Anterior cingulate cortex (tissue), 58 donors: ENCODE measurements at places on chromosomes 5 and 9.

DNA sequence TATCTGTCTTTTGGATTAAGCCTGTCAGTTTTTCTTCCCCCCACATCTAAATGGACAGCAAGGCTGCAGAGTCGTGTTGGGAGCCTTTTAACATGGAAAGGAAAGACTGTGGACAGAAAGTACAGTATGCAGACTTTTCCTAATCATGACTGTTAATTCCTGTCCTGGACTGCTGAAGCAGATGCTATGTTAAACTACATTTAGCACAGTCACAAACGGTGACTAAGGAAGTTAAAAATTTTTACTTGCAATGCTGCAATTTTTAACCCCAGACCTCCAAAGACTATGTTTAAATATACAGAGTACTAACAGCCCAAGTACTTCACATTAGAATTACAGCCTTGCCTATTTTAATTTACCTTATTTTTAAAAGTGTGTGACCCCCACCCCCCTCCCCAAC, 51.8 kb downstream of the ELAVL2 start:
- no peak for DNase-seq

DNA sequence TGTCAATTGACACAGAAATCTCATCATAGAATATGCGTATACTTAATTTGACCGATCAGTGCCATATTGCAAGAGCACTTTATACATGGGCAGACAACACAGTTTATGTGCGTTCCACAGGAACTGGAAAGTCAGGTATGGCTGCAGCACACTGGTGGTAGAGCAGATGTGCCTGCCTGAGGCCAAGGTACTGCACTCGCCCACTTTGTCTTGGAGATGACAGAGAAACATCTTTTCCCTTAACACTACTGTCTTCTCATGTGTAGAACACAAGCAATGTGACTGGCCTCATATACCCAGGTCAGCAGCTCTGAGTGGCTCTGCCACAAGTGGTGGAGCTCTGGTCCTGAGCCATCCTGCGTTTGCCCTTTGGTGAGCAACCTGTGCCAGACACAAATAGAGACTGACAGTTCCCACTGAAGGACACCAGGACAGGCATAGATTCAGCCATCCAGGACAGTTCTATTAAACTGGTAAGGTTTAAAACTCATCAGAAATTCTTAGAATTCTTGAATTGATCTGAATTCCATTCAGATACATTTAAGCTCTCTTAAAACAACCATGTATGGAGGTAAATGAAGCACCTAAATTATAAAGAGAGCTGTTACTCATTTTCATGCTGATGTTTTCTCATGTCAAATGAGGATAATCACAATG, 21.0 kb upstream of the PPP2CA start:
- DNase-seq: no peak

GRCh38 chr9:81861644-81862043, 66.6 kb upstream of the SPATA31D4 start:
- DNase-seq: no peak

DNA sequence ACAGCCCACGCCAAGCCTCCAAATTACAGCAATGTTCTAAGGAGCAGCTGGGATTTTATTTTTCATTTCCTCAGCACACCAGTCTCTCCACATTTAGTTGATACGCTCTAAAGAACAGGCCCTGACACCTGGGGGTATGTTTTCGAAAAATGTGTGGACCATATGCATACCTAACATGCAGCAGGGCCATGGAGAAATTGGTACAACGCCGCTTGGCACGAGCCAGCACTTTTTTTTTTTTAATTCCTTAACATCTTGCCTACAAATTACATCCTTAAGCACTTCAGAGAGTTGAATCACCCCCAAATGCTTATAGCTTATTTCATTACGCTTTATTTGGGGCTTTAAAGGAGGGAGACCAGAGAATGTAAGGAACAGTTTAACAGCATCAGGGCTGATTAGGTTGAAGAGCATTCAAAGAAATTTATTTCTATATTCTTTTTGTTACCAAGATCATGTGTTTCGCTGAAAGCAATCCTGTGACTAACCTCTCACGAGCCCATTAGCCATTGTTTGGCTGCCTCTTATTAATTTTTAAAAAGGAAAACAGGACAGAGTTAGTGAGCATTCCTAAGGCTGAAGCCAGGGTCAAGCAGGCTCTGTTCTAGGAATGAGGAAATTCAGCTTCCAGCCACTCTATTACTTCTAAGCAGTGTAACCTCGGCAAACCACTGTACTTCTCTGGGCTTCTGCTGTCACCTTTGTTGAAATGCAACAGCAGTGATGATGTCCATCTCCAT, 173.8 kb downstream of the ACTL7B start:
- no peak for DNase-seq

- DNase-seq: no peak
Measured at GRCh38 chr5:135835766-135836165, 1.3 kb downstream of the SLC25A48 start.

DNA sequence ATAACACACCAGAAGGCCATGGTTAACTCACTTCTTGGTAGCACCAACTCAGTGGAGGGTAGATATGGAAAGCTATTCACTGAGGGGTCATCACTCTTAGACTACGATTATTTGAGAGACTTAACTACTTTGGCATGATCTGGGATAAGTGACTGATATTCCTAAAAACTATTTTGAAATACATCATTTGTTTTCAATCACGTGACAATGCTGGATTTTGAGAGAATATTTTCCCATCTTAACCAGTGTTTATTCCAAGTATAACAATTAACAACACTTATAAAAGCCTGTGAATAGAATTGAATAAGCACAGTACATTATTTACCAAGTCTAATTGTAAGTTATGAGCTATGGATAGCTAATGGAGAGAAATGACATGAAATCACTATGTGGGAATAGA, 22.4 kb upstream of the CYLC2 start:
- DNase-seq: no peak

- DNase-seq: no peak
Measured at GRCh38 chr5:23977997-23978396, 470.6 kb downstream of the PRDM9 start.

- no peak for DNase-seq
Measured at GRCh38 chr9:105841562-105841961, 147.2 kb downstream of the TMEM38B start.

- DNase-seq: no peak
Measured at GRCh38 chr5:116455061-116455460, 119.6 kb downstream of the SEMA6A start.

- DNase-seq: no peak
Measured at GRCh38 chr5:127997201-127997704, 86.3 kb upstream of the SLC12A2 start.

DNA sequence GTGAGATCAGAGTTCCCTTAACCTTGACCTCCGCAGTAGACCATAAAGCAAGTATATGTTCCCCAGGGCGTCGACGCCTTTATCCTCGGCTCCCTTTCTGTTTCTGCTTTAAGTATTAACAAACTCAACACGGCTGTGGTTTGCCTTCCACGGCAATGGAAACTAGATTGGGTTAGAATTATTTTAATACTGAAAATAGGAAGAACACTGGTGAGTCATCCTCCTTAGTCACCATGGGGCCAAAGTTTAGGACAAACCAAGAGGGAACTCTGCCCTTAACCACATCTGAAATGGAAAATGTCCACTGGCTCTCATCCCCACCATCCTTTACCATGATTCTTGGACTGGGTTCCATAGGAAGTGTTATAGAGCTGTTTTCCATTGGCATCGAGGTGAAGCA, 386.1 kb downstream of the ACTL7B start:
- DNase-seq: no peak

- DNase-seq: no peak
Measured at GRCh38 chr5:68194386-68194785, 21.2 kb upstream of the PIK3R1 start.

- DNase-seq: no peak
Measured at GRCh38 chr5:137580030-137580429, 80.9 kb upstream of the SPOCK1 start.

- DNase-seq: no peak
Measured at GRCh38 chr5:78570646-78571045, 77.9 kb downstream of the LHFPL2 start.

GRCh38 chr9:98790134-98790841, 6.1 kb downstream of the ANKS6 start:
- DNase-seq: no peak

DNA sequence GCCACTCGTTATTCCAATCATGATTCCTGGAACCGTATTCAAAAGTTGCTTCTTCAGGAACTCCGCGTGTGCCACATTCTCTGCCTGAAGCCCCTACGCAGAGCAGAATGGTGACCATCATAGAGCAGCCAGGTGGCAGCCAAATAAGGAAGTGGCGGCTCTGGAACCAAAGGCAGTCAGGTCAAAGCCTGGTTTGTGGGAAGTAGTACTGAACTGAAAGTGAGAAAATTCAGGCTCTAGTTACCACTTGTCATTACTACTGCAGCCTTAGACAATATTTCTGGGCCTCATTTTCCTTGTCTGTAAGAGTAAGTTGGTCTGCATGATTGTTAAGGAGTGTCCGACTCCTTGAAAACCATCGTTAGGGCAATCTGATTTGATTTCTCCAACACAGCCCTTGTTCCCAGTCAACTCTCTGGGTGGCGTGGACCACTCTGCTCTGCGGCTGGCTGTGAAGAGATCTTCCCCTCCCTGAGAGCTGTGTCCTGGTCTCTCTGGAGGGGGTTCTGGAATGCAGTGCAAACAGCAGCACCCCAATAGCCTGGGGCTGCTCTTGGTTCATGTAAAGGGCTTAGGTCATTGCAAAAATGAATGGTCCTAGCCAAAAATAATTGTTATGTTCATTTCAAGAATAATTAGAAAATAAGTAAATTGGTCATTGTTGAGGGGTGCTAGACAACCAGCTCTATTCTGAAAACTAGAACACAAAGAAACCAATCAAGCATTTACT, 102.4 kb downstream of the MED27 start:
- peak; percentile 19 for DNase-seq

DNA sequence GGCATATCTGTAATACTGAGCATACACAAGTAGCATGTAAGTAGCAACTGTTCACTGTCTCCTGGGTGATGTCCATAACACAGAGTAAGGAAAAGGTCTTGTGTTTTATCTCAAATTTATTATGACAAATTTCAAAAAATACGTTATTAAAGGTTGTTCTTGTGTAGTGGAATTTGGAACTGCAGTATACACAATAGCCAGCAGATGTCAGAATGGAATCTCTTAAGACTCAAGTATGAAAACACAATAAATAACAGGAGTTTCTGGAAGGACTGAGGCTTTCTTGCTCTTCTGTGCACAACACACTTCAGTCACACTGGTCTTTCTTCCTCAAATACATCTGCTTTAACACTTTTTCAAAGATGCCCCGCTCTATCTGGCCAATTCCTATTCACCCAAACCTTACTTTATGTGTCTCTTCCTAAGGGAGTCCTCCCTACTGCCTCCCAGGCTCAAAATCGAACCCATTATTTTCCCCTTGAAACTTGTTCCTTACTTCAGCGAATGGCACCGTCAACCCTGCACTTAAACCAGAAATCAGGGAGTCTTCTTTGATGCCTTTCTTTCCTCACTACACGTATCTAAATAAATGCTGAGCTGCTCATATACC, 6.5 kb upstream of the FBXO10 start:
- no peak for DNase-seq

DNA sequence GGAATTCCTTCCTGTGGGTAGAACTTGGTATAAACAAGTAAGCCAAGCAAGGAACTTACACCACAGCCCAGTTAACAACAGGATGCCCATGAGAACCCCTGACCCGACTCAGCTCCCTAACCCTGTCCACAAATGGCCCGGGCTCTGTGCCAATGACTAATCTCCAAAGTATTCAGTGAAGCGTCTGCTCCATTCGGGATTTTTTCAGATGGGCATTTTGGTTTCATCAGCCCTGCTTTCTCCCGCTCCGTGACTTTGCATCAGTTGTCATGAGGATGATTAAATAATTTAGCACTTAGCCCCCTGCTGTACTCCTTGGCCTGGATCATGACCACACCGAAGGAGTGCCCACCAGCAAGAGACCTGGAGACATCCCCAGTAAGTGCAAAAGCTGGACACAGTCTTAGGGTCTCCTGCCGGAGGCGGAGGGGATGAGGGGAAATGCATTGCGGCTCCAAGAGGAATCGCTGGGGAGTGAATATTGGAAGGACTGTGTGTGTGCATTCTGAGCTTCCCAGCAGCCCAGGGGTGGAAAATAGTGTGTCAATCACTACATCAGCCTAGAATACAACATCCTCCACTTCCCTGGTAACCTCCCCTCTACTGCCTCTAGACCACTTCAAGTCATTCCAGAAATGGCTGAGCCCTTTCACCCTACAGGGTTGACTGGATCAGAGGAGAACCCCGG, 41.4 kb upstream of the DNAH5 start:
- no peak for DNase-seq

DNA sequence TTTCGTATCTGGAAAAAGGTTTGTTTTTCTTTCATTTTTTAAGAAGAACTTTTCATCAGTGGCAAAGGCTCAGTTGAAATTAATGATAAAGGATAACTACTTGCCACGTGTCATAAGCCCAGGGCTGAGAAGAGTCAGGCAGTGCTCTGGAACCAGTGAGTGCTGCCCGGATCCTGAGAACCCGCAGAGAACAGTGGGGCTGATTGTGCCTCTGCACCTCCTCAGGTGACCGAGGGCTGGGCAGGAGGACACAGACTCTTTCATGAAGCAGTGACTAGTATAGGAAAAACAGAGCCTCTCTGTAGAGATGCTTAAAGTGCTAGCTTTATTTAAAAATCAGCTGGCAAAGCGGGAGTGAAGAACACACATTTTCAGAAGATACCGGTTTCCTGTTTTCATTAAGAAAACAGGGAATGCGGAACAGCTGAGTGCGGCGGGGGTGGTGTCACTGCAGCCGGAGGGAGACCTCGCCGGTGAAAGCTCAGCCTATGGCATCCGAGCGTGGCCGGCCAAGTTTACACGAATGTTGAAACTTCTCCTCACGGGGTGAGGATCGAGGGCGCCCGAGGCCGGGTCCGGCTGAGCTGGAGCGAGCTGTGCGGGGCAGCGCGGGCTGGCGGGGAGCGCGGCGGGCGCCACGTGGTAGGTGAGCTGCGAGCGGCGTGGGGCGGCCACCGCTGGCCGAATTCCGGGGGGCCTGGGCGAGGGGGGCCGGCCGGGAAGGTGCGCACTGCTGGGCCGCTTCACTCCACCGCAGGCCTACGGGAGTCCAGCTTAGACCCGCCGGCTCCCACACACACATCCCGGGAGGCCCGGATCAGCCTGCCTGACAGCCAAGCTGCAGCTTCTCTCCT, 134.7 kb upstream of the DMRT1 start:
- no peak for DNase-seq

- DNase-seq: no peak
Measured at GRCh38 chr9:603126-603525, 238.4 kb upstream of the DMRT1 start.

GRCh38 chr9:36045610-36046009, 8.9 kb downstream of the RECK start:
- DNase-seq: no peak
